Cardiac ventricle fibroblast (primary cell): ENCODE measurements at places on chromosomes 6 and 20. TPM values are rescaled to one million over a fixed set of nuclear protein-coding genes. Genes with fewer than 3 reads are reported as not detected.

Gene VSX1
- total RNA-seq, result not detected in 2 replicates

Gene CEP250
- 20.3 and 30.8 TPM in 2 replicates for total RNA-seq

Gene GPR31
- total RNA-seq, result not detected in 2 replicates

Gene GSTA3
- total RNA-seq, result not detected in 2 replicates

Gene MAP3K7
- total RNA-seq, result 19.8 and 22.3 TPM in 2 replicates

Gene NINL
- 5.7 and 9.4 TPM in 2 replicates for total RNA-seq
